ENCODE measurements at places on chromosomes 16 and 17. TPM values are rescaled to one million over a fixed set of nuclear protein-coding genes. Genes with fewer than 3 reads are reported as not detected.

DNA sequence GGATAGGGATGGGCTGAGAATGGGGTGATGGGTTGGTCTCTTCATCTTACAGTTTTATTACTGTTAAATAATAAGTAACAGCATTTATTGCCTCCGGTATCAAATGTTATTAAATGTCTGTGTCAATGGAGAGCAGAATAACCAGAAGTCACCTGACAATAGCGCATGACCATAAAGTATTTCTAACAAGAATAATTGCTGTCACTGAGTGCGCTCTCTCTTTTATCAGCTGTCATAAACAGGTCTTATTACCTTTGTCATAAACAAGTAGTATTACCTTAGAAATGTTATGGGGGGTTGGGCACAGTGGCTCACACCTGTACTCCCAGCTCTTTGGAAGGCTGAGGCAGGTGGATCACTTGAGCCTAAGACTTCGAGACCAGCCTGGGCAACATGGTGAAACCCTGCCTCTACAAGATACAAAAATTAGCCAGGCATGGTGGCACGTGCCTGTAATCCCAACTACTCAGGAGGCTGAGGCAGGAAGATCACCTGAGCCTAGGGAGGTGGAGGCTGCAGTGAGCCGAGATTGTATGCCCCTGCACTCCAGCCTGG is 120.6 kb downstream of the MAP2K6 start:
- DNase-seq: no peak

DNA sequence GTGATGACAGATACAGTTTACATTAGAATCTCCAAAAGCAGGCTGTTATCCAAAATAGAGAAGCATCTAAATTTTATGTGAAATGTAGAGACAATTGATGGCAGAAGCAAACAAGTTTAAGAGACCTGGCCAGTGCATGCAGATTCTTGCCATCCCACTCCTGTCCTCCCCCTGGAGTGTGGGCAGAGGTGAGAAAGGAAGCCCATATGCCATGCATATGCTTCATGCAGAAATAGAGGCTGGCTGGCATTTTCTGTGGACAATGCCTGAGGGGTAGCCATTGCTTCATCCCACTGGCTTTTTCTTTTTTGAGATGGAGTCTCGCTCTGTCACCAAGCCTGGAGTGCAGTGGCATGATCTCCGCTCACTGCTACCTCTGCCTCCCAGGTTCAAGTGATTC is 382.1 kb downstream of the RBFOX1 start:
- no peak for DNase-seq

GRCh38 chr16:1366712-1367299 is 15.1 kb downstream of the GNPTG start:
- no peak for DNase-seq

DNA sequence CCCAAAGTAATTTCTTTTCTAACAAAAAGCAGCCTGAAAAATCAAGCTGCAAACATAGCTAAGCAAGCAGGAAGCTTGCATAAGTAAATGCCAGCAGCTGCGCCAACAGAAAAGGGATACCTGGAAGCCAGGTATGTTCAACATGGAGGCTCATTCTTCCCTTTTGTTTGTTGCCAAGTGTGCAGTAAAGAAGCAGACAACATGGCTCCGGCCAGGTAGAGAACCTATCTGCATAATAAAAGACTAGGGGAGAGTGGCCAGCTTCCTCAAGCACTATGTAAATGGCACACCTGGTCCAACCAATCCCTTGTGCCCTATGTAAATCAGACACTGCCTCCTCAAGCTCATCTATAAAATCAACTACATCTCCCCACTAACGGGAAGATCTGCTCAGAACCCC is 1407.0 kb downstream of the CDH11 start:
- DNase-seq: no peak

- DNase-seq: no peak
These were observed 2.1 kb downstream of the MED13 start for GRCh38 chr17:62062944-62063343.

The MRPS7 gene
- 77.5 TPM for total RNA-seq

The GSDMA gene
- total RNA-seq: not detected

Data from HT-29 (cell line).